ENCODE measurements at places on chromosomes 1 and 21.

DNA sequence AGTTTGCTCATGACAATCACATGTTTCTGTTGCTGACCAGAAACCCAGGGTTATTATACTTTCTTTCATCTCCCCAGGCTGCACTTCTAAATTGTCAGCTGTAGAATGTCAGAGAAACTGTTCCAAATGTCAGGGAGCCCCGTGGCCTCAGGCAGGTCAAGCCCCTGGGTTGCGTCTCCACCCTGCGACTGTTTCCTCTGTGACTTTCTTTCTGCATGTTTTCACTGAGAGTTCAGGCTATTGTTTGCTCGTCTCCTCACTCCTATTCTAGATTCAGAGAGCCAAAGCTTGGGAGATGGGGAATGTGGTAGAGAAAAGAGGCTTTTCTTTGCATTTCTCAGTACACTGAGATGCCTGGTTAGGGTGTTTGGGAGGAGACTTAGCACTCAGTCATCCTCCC lies 97.4 kb downstream of the CENPF start:
- DNase-seq = no peak

DNA sequence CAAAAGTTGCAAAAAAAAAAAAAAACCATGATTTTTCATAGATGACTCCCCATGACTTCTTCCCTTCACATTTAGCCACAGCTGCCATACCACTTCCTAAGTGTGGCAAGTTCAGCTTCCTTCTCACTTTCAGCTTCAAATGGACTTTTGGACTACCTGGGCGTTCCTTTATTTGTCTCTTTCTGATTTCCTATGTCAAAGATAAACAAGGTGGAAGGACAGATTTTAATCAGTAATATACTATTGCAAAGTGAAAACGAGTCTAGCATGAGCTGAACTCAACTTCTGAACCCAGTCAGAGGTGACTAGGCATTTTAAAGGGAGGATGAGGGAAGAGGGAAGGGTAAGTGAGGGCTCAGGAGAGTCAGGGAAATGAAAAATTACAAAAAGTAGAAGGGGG lies 14.4 kb upstream of the SCCPDH start:
- DNase-seq = no peak

DNA sequence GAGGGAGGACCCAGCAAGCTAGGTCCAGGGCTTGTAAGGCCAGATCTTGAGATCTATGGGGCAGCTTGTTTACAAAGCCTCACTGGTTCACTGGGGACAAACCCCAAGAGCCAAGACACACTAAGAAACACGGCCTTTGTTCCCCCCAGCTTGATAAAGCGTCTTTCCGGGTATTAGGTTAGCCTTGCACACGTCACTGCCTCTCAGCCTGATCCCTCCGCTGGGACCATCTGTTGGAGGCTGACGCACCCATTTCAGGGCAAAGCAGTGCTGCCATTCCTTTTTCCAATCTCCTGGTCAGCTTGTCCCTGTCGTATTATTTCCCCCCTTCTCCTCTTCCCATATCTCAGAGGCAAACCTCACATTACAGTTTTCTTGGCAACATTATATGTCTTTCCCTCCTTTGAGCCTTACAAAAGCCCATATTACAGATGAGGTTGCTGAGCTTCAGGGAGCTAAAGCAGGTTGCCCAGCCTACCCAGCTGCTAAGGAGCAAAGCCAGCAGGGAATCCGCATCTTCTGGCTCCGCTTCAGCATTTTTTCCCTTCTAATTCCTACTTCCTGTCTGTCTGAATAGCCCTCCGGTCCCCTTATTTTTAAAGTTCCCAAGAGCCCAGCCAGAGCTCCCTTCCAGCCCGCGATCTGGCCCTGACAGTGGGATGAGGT lies 4.1 kb downstream of the HEYL start:
- DNase-seq = no peak

DNA sequence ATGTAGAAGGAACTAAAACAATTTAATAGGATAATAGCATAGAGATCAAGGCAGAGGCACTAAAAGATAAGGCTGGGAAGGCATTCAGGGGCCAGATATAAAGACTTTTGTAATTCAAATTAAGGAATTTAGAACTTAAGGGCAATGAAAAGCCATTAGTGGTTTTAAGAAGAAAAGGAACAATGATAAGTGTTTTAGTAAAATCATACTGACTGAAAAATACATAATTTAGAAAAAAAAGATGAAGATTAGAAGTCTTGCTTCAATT lies 14.1 kb upstream of the RGS2 start:
- no peak for DNase-seq

GRCh38 chr21:18000981-18001686 lies 182.0 kb upstream of the C21orf91 start:
- DNase-seq = no peak

GRCh38 chr21:44496564-44497550 lies 41.5 kb downstream of the LRRC3 start:
- DNase-seq = peak; percentile 1

DNA sequence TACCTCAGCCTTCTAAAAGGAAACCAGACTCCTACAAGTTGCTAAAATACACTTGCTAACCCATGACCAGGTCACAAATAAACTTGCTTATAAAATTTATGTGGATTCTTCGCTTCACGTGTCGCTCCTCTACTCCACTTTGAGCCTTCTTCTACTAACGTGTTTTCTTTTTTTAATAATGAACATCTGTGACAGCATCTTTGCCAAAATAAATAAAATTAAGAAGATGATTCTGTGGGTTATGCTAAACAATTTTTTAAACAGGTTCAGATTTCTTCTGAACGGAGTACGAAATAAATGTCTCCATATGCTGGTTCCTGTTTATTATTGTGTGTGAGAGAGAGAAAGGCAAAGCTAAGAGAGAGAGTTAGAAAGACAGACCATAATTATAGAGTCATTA lies 735.8 kb downstream of the LTN1 start:
- no peak for DNase-seq

GRCh38 chr1:228810878-228811711 lies 75.8 kb downstream of the RHOU start:
- DNase-seq = peak; percentile 55

- no peak for DNase-seq
Observed at GRCh38 chr1:14485285-14485684, 113.2 kb upstream of the KAZN start.

DNA sequence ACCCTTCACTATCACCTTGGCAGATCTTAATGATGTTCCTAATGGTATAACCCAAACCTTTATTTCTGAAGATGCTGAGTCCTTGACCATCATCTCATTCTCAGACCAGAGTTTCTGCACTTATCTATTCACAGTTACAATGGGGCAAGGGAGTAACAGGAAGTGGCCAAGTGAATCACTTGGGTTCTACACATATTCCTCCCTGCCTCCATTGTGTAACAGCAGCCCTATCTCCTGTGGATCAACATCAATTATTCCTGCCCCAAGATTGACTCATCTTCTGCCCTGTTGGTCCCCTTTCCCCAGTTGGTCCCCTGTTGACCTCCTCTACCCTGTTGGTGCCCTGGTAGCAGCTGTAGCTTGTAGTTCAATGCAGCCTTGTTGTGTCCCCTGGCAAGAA lies 10.3 kb upstream of the S100A7 start:
- DNase-seq = no peak

GRCh38 chr1:31900790-31901189 lies 37.4 kb downstream of the PTP4A2 start:
- no peak for DNase-seq

- DNase-seq = no peak
Observed at GRCh38 chr1:116338400-116338799, 34.6 kb upstream of the ATP1A1 start.

DNA sequence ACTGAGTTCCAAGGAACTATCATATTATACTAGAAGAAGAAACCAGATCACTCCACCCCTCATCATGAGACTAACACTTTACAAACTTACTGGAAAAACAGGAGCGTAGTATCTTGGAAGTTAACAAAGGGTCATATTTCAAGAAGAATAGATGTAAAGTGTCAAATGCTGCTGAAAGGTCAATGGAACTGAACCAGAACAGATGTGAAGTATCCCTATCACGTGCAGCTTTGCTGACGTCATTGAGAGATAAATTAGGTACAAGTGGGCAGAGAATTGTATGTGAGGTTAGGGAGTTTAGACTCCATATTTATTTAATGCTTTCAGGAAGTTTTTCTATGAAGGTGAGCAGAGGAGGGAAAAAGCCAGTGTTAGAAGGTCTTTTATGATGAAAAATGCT lies 483.0 kb downstream of the NCAM2 start:
- no peak for DNase-seq

DNA sequence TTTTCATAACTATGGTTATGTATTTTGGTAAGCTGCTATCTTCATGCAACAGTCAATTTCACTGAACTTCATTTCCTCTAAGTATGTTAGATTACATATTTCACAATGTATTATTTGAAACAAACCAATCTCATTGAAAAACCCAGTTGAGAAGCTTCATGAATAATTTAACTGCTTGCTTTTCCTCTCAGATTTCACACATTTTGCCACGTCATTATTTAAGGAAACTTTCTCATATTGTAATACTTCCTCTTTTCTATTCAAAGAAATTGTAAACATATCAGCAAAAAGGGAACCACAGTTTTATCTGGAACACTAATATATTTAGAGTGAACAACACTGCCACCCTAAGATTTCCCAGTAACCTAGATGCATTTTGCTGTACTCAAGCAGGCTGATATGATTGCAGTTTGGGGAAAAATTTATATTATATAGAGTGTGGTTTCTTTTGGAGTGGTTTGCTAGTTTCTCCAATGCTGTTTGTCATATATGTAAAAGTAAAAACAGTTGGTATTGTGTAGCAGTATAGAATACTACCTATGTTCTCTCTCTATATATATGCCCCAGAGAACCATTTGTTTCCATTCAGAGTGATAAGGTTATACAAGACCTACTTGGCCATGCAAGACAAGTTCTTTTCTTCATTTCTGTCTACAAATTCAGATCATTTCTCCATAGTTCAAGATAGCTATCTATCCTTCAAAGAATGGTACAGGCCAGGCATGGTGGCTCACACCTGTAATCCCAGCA lies 28.4 kb upstream of the AHCTF1 start:
- peak; percentile 24 for DNase-seq

DNA sequence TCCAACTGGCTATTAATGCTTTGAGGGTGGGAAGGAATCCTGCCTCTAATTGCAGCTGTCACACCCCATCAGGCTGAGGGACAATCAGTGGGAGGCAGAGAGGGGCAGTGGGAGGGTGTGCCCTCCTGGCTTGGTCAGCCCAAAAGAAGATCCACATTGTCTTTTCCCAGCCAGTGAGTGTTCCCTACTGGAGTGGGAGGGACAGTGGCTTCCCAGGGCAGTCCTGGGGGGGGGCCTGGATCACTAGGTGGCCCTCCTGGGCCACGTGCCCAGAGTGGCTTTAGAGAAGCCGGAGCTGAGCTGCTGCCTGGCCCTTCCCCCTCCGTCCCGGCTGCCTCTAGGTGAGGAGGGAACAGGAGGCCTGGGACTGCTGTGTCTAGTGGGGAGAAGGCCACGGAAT lies 14.0 kb downstream of the INKA2 start:
- DNase-seq = peak; percentile 34
